T-helper 17 cell (primary cell): ENCODE measurements at places on chromosomes 7 and 10.

DNA sequence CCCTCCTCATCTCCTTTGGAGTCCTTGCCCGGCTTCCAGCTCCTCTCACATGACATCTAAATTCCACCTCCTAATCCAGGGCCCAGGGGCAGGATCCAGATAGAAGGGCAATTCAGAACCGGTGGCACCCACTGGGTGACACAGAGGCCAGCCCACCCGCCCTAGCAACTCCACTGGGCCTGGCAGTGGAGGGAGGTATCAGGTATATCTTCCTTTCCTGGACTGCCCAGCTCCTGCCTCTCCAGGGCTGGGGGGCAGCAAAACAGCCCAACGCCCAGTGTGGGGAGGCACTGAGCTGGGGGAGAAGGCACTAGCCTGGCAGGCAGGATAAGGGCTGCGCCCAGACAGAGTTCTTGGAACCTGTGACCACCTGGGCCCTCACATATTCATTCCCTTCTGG lies 10.4 kb upstream of the TRIM8 start:
- DNase-seq: no peak

- DNase-seq: no peak
These were observed 78.8 kb upstream of the VOPP1 start for GRCh38 chr7:55651057-55651456.

DNA sequence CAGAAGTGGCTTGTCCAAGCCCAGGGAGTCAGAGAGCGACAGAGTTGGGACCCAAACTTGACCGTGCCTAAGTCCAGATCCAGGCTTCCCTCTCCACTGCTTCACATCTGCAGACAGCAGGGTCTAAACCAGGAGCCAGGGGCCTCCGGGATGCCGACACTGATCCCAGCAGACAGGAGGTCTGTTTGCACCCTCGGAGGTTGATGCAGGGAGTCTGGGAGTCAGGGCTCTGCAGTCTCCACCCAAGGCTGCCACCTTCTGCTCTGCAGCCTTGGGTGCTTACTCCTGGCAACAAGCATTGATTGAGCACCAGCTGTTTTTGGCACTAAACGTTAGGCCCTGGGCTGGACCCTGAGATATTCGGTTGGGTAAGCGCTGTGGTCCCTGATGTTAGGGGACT lies 21.0 kb downstream of the ELFN1 start:
- DNase-seq: no peak

GRCh38 chr10:69449841-69450240 lies 1.4 kb upstream of the TSPAN15 start:
- DNase-seq: peak; percentile 35

DNA sequence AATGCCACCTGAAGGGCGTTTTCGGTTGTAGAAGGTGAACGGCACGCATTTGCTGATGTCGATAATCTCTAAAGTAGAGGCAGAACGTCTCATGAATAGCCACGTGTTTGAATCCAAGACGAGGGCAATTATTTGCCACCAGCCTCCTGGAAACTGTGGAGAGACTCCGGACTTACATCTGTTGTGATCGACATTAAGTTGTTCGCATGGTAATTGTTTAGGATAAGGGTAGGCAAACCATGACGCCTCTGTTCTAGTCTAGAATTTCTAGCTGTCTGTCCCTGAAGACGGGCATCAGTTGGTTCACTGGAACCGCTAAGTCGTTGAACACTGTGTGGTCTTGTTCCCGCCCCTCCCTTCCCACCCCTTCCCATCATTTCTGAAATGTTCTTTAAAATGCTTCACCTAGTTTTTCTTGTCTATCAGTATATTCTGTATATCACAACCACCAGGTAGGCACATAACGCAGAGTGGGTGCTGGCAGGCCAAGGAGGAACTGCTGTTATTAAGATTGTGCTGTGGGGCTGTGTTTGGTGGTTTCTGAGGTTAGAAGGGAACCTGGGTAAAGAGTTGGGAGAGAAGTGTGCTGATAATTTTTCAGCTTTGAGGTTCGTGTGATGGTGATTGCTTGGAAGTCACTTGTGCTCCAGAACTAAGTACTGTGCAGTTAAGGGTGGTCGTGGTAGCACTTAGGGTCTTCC lies 1.2 kb downstream of the UBE3C start:
- no peak for DNase-seq

GRCh38 chr7:45146531-45147379 lies 10.8 kb upstream of the RAMP3 start:
- DNase-seq: no peak

GRCh38 chr10:15704581-15704968 lies 15.1 kb downstream of the ITGA8 start:
- DNase-seq: no peak

DNA sequence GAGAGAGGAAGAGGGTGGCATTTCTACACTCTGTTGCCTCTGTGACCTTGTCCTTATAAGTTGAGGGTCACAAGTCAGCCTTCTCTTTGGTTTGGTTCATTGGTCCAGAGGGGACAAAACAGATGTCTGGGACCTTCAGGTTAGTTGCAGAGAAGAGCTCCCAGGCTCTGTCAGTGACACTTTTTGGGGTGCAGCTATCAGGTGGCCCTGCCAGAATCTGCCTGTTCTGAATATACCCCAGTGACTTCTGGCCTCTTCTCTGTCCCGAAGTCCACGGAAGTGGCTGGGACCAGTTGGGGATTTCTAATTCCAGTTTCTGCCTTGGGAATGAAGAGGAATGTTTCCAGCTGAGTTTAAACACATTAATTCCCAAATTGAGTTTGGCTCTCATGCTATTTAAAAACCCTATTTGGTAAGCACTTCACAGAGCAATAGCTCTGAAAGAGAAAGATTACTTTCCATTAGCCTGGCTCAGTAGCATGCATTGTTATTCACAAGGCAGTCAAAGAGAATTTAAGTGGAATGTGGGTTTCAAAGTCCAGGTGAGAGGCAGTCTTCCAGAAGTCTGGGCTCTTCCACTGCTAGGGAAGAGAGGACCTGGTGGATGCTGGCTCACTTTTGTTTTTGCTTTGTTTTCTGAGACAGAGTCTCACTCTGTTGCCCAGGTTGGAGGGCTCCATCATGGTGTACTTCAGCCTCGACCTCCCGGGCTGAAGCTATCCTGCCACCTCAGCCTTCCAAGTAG lies 237.8 kb upstream of the GALNT17 start:
- no peak for DNase-seq

DNA sequence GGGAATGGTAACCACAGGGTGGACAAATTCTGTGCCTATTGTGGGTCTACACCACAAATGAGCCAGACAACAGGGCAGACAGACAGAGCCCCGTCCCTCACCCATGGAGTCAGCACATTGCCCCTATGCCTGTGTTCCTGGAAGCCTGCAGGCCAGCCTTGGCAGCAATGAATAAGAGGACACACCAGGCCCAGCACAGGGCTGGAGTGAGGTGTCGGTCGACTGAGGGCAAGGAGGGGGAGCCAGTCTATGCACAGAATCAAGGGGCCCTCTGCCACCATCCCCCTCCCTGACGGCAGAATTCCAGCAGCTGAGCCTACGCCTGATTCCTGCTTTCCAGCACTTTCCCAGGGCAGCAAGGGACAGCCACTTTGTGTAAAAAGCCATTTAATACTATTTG lies 98.2 kb downstream of the CALN1 start:
- DNase-seq: no peak

DNA sequence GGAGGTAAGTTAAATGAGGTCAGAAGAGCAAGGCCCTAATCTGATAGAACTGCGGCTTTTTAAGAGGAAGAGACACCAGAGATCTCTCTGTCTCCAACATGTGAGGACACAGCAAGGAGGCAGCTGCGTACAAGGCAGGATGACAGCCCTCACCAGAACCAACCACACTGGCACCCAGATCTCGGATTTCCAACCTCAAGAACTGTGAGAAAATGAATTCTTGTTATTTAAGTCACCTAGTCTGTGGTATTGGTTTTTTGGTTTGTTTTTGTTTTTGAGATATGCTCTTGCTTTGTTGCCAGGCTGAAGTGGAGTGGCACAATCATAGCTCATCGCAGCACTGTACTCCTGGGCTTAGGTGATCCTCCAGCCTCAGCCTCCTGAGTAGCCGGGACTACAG lies 127.2 kb downstream of the DLG5 start:
- peak; percentile 24 for DNase-seq

DNA sequence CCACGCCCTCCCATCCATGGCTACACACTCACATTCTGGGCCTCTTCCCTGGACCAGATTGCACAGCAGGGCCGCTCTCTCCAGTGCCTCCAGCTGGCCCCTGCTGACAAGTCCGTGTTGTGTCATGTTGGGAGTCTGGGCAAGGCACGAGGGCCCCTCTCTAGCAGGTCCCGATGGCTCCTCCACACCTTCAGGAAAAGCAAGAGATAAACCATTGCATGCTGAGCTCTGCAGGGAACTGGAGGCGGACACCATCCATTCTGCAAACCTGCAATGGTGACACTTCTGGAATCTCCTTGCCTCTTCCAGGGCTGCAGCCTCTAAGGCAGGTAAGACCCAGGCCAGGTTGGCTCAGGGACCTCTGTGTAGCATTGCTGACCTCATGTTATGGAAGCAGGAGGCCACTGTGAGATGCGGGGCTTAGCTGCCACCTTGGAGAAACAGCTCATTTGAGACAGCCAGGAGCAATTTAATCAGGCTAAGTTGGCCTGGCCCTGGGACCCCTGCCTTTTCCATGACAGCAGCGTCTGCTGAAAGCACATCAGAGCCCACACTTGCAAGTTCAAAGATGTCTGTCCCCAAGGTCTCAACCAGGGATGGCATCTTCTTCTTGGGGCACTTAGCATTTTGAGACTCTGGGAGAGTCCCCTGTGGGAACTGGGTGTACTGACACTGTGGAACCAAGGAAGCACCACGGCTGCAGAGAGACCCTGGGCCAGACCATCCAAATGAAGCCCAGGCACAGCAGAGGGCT lies 34.2 kb upstream of the LEP start:
- no peak for DNase-seq

- no peak for DNase-seq
These were observed 1212.8 kb downstream of the REEP3 start for GRCh38 chr10:64733980-64734379.

DNA sequence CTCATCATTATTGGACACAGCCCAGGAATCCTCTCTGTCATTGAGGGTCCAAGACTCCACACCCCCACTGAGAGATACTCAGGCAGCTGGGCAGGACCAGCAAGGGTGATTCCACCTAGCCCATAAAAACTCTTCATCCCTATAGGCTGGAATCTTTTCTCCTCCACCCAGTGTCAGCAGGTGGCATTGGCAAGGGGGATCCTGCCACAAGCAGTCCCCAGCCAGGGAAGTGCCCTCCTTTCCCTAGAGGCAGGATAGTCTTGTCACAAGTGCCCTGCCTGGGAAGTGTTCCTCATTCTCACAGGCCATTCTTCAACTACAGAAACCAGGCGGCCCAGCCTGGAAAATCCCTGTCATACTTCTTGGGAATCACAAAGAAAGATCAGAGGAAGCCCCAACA lies 533.6 kb downstream of the GRID1 start:
- no peak for DNase-seq

DNA sequence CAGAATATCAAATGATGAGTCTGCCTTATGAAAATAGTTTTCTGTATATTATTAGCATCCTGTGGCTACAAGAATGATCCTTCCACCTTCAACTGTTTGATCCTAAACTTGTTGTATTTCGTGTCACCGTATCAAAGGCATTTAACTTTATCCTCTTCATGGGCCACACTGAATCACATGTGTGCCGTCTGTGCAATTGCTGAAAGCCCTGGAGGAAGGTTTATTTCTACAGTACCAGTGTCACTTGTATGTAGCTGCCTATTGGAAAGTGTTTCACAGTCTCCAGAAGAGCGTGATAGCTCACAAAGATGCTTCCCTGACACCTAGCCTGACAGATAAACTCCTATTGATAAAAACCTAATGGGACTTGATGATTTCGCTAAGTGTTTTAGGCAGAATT lies 94.5 kb downstream of the ITGA8 start:
- DNase-seq: no peak

- DNase-seq: no peak
These were observed 34.2 kb downstream of the CYP17A1 start for GRCh38 chr10:102802920-102803534.

GRCh38 chr7:57482-58255 lies 134.7 kb upstream of the FAM20C start:
- no peak for DNase-seq

DNA sequence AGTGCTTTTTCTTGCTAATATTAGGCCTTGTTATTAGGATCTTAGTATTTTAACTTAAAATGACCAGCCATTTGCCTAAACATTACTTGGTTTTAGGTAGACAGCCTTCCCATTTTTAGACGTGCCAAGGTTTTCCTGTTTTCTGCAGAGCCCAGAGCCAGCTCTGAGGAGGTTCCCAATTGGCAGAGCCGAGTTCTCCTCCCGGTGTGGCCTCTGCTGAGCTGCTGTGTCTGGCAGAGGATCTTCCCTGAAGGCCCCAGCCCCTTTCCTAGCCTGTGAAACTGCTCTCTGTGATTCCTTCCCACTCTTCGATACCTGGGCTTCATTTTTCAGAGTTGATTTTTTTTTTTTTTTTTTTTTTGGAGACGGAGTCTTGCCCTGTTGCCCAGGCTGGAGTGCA lies 91.4 kb downstream of the EEPD1 start:
- DNase-seq: no peak

GRCh38 chr7:79377097-79377496 lies 76.4 kb downstream of the MAGI2 start:
- DNase-seq: no peak

- DNase-seq: no peak
These were observed 14.9 kb downstream of the TRIM56 start for GRCh38 chr7:101099969-101100781.

GRCh38 chr10:132848951-132849545 lies 63.1 kb upstream of the NKX6-2 start:
- no peak for DNase-seq

DNA sequence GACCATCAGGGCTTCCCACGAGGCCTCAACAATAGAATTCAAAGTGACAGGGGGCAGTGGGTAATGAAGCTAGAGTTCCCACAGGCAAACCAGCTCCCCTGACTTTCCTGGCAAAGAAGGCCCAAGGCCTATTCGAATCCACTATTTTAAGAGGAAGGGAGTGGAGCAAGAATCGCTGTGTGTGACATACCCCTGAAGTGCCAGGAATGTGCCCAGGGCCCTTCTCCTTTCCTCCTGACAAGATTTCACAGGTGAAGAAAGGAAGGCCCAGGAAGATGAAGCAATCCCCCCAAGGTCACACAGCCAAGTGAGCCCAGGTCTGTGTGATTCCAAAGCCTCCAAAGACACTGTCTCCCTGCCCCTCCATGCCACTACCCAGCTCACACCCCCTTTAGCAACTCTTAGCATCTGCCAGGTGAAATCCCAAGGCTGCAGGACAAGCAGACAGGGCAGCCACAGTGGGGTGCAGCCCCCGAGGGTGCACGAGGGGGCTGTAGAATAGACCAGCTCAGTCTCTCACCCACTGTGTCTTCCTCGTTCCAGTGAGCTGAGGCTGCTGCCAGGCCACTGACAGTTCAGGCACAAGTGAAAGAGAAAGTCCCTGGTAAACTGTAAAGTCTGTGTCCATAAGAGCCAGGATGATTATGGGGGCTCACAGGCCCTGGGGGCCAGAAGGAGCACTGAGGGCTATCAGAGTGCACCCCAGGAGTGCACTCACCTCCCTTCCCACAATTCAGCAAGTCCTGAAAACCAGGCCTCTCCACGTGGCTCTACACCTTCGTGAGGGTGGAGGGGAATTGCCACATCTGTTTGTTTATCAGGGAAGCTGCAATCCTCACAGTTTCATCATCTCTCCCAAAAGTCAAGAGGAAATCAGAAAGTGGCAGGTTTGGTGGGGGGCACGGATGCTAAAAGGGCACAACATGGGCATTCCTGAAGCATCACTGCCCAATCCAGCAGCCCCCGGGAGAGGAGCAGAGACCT lies 70.8 kb upstream of the ZMIZ1 start:
- no peak for DNase-seq
